ENCODE measurements at places on chromosomes 13 and 19. TPM values are rescaled to one million over a fixed set of nuclear protein-coding genes. Genes with fewer than 3 reads are reported as not detected.

DNA sequence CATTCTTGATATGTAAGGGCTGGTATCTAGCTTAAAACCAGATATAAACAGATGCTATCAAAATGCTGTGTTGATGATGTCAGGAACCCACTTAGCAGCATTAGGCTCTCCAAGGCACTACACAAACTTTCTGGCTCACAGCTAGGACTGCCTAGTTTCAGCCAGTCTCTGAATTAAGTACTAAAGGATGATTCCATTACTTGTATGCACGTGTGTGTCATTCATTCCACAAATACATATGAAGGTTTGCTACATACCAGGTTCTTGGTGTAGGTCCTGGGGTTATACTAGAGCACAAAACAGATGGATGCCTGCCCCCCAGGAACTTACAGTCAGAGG, 151.5 kb downstream of the RGCC start:
- DNase-seq, result no peak

GRCh38 chr13:71814806-71815360, 52.1 kb downstream of the DACH1 start:
- no peak for DNase-seq

- no peak for DNase-seq
Observed at GRCh38 chr19:49437231-49437630, 4.1 kb downstream of the SLC17A7 start.

GRCh38 chr13:93862259-93862658, 617.2 kb downstream of the DCT start:
- DNase-seq, result no peak

GRCh38 chr19:5850743-5851293, 431 bp downstream of the FUT3 start:
- no peak for DNase-seq

DNA sequence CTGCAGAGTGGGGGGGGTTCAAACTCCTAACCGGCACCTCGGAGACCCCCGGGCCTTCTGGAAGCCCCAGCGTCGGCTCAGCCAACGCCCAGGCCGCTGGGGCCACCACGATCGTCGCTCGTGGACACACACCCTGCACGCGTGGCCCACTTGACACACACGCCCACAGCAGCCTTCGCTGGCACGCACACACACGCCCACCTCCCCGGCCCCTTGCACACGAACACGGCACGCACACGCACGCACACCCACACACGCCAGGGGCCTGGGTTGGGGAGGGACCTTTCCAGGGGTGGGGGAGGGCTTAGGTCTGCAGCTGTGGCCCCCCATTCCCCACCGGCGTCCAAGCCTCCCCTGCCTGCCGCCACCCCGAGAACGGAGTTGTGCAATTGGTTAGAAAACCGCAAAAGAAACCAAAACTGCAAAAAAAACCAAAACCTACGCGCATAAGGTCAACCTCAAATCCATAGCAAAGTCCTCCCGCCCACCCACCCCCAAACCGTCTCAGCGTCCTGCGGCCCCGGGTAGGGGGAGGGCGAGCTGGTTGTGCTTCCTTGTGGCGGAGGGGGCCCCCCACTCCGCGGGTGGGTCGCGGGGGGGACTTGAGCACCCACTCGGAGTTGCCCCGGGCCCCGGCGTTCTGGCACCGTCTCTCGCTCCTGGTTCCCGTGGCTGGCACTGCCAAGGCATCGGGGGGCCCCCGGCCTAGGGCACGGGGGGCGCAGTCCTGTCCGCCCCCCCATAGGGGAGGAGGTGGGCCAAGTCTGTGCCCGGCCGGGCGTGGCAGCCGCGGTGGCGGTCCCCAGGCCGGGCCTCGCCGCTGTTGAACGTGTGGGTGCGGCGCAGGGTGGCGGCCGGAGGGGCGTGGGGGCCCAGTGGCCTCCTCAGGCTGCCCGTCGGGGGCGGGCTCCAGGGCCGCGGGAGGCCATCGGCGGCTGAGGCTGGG, 3.3 kb upstream of the LRG1 start:
- DNase-seq, result no peak

DNA sequence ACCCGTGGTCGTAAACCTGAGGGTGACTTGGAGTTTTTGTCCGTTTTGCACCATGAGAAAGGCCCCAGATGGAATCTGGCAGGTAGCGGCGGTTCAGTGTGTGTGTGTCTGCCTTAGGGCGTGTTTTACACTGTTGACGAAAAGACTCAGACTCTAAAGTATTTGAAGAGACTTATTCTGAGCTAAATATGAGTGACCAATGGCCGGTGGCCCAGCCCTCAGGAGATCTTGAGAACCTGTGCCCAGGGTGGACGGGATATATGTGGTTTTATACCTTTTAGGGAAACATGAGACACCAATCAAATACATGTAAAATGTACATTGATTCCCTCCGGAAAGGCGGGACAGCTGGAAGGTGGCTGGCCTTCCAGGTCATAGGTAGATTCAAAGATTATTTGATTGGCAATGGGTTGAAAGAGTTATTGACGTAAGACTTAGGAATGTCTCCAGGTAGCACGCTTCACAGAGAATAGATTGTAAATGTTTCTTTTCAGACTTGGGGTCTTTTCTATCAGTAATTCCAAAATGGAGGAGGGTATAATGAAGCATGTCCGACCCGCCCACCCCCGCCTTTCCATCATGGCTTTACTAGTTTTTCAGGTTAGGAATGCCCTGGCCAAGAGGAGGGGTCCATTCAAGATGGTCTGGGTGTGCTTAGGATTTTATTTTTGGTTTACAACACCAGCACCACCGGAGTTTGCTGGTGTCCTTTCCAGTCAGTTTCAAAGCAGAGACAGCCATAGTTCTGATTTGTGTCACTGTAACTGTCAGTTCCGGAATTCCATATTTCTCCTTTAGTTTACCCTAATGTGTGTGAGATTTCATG, 1.0 kb upstream of the ZNF529 start:
- no peak for DNase-seq

DNA sequence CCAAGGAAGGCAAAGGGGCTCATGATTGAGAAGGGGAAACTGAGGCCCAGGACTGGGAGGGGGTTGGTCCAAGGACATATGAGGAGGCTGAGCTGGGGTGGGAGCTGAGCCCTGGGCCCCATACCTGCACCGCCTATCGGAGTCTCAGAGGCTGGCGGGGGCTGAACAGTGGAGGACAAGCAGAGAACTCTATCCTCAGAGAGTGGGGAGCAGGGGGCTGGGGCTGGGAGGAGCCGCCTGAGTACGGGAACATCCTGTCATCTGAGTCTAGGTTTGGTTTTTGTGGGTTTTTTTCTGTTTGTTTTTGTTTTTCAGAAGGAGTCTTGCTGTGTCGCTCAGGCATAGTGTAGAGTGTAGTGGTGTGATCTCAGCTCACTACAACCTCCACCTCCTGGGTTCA, 6.2 kb downstream of the ARRDC2 start:
- DNase-seq, result no peak

DNA sequence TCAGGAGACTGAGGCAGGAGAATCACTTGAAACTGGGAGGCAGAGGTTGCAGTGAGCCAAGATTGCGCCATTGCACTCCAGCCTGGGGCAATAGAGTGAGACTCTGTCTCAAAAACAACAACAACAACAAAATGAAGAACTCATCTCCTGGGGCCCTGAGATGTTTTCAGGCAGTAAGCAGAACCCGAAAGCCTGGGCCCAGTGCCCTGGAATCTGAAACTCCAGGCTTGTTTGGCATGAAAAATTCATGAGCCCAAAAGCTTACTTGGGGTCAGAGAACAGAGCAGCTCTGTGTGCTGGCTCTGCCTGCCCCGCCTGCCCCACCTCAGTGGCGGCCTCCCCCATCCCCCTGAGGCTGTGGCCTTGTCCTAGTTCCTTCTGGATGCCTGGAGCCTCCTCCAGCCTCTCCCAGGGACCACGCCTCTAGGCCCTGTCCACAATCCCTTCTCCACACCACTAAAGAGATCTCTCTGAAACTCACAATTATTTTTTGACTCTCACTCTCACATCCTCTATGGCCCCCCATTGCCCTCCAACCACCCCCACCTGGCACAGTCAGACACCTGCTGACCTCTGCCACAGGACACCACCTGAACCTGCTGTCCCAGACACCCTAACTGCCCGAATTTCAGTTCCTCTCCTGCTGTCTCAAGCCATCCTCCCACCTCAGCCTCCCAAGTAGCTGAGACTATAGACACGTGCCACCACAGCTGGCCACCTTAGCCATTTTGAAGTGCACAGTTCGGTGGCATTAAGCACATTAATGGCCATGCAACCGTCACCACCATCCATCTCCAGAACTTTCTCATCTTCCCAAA, 6.9 kb upstream of the AP1M2 start:
- no peak for DNase-seq

- no peak for DNase-seq
Observed at GRCh38 chr19:49084206-49085019, 838 bp upstream of the SNRNP70 start.

DNA sequence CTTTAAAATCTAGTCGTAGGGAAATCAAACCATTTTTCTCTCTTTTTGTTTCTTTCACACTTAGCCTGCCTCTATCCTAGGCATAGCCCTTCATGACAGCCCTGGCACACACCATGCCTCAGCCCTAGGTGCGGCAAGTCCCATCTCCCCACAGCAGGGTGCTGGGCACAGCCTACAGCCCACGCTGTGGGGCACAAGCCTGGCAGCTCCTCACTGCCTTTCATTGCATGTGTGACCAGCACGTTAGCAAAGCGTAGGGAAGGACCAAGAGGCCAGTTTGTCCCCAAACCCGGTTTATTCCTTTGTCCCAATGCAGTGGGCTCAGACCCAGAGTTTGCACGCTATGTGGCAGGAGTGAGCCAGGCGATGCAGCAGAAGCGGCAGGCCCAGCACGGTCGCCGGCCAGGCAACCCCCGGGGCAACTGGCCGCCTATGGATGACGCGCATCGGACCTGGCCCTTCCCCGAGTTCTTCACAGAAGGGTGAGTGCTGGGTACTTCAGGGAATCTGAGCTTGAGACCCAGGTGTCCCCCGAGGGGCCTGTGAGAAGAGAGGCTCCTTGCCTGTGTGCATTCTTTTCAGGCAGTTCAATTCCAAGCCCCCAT, 17.3 kb upstream of the GPI start:
- DNase-seq, result no peak

DNA sequence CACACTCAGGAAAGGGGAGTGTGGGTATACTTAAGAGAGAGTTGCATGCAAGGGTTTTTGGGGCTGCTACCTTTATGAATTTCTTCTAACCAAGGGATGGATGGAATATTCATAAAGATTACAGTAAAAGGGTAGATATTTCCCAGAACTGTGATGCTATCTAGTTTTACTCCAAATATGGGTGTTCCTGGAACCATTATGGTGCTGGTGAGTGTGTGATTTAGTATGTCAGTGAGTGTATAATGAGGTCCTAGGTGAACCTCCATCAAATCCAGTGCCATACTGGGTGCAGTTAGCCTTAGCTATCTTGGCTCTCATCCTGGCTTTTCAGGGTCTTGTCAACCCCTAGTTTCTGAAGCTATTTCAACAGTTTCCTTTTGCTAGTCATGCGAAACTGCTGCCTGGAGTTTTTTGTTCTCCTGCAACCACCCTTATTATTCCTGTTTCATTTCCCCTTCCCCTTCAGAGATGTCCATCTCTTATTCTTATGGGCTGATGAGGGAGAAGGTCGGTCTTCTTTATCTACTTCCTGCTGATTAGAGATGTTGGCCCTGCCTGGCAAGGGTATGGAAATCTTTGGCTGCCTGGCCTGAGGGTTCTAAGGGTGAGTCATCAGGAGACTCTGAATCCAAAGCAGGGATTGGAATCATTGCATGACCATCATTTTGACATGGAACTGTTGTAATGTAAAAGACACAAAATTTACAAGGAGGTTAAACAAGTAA, 202.3 kb downstream of the NBEA start:
- DNase-seq, result no peak

GRCh38 chr19:15180451-15181390, 20.1 kb downstream of the NOTCH3 start:
- DNase-seq, result no peak

- DNase-seq, result no peak
Observed at GRCh38 chr13:59893266-59893665, 270.5 kb downstream of the DIAPH3 start.

Gene LGALS7B
- total RNA-seq, result not detected

Gene GPR4
- not detected for total RNA-seq

Gene NLRP7
- total RNA-seq, result not detected

Gene ZNF581
- total RNA-seq, result 24.7 TPM
